ENCODE measurements at places on chromosomes 13 and 19.
A peak's percentile ranks its signal among the peaks of the same experiment; 100 is the strongest.

DNA sequence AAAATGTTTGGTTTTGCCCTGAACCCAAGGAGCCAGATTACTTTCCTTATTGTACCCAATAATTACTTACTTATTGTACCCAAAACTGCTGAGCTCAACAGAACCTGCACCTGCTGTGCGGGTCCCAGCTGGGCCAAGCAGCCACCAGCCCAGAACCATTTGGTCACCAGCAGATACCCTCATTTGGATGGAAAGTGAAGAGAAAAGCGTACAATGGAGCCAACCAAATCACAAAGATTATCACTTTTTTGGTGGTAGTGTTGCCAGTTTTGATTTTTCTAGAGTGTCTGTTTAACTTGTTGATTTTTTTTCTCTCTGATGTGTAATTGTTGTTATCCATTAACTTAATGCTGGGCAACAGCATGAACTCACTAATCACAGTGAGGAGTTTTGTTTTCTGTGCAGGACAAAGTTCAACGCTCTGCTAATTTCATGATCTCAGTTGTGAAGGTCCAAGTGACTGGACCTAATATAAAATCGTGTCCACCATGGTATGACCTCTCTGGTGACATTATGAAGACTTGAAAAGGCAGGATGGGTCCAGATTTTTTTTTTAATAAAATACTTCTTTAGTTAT is 23.8 kb downstream of the SPATA13 start:
- DNase-seq, result no peak

DNA sequence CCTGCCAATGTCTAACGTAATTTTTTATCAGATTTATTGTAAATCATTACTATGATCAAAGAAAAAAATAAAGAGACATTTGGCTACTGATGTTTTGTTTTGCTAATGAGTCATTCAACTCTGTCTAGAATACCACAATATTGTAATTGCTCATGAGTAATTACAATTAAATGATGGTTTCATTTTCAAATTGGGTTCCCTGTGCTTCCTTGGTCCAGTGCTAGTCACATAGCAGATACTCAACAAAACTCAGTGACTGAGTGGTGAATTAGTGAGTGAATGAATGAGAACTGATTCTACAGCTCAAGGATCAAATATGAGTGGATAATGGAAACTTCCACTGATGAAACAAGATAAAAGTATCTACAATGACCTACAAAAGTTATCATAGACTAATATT is 304.7 kb downstream of the POU4F1 start:
- DNase-seq, result no peak

- DNase-seq, result no peak
Observed at GRCh38 chr13:113292021-113292862, 4.8 kb upstream of the LAMP1 start.

DNA sequence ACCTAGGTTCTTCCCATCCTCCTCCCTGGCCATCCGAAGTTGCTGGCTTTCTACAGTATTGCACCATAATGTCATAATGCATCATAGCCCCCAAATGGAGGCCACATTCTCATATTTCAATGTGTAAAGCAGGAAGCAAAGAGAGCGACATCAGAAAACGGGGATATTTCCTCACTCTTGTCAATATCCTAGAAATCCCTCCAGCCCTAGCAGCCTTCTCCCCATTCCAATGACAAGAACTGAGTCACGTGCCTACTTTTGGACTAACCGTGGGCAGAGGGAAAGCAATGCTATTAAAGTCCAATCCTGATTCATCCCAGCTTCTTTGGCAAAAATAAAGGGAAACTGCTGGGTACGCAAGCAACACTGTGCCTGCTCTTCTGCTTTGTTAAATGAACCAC is 4.3 kb upstream of the RAP2A start:
- DNase-seq, result no peak

DNA sequence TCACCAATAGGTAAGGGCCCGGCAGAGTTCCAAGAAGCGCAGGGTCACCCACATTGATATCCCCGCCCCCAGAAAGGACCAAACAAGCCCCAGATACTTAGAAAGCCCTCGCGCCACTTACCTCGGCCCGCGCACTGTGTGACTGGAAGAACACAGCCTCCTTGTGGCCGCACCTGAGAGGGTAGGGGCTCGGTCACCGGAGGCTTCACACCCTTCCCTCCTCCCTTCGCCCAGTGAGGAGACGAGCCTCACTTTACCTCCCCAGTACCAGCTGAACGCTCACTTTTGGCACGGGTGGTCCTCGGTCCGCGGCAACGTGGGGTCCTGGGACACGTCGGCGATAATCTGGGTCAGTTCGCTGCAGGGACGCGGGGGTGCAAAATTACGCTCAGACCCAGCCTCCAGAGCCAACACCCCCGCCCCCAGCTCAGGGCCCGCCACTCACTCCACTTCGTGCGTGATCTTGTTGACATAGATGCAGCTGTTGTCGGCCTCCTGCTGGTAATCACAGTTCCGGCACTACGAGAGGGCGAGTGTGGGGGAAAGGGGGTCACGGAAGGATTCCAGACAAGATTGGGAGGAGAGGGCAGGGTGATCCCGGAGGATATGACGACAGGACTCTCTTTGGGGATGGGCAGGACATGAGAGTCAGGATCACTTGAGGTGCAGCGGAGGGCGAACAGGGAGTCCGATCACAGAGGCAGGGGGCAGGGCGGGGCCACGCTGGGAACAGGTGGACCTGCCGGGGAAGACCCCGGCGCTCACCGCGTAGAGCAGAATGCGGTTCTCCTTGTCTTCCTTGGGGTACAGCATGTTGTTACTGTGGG is 568 bp downstream of the POLR2I start:
- no peak for DNase-seq

DNA sequence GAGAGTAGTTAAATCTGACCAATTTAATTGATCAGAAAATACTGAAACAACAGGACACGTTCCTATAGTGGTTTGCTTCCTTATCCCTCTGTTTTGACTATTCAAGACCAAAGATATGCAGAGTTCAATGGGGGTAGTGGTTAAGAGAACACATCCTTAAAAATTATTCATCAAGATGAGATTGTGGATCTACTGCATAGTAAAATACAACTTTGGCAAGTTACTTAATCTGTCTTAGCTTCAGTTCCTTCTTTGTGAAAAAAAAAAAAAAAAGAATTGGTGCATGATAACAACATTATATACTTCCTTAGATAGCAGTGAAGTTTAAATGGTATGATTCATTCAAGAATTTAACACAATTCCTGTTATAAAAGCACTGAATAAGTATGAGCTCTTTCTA is 552.1 kb downstream of the DCT start:
- no peak for DNase-seq

GRCh38 chr13:85853161-85853894 is 54.1 kb upstream of the SLITRK6 start:
- no peak for DNase-seq

- no peak for DNase-seq
Observed at GRCh38 chr19:33580026-33580644, 41.6 kb upstream of the CHST8 start.

DNA sequence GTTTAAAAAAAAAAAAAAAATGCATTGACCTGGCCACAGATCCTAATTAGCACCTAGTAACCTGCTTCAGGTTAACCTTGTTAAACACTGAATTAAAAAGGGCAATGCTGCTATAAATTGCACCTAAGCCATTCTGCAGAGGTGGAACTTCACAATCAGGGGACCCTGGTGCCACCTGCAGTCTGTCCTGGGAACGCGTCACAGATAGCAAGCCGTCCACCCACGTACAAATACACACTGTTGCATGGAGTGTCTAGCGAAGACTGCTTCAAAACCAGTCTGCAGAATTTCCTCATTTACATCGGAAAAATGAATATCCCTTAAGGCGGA is 169.3 kb downstream of the COL4A1 start:
- no peak for DNase-seq

GRCh38 chr13:71864094-71864985 is 2.7 kb downstream of the DACH1 start:
- DNase-seq, result no peak

DNA sequence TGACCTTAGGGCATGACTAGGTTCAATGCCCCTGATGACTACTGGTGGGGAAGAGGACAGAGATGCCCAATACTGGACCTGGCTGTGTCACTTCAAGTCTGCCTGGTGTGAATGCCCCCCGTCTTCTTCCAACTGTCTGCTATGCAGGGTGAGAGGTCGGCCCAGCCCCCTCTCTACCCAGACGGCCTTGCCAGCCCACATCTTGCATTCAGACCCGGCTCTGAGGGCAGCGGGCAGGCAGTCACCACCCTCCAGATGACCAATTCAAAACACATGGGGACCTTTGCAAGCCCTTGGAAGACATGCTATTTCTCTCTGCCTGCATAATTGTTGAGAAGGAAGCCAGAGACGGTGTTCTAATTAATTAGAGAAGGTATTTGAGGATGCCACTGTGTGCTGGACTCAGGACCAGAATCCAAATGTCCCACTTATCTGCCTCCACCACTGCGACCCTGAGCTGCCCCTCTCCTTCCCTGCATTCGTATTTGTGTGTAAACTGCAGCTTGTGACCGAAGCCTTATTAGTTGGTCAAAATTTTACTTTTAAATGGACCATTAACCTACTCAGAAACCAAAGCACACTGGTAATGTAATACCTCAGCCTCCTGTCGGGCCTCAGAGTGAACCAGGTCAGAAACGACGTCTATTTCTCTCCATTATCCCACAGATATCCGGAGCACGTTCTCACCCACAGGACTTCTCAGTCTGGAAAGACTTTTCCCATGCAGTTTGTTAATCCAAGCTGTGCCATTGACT is 407.0 kb downstream of the ZNF536 start:
- no peak for DNase-seq

DNA sequence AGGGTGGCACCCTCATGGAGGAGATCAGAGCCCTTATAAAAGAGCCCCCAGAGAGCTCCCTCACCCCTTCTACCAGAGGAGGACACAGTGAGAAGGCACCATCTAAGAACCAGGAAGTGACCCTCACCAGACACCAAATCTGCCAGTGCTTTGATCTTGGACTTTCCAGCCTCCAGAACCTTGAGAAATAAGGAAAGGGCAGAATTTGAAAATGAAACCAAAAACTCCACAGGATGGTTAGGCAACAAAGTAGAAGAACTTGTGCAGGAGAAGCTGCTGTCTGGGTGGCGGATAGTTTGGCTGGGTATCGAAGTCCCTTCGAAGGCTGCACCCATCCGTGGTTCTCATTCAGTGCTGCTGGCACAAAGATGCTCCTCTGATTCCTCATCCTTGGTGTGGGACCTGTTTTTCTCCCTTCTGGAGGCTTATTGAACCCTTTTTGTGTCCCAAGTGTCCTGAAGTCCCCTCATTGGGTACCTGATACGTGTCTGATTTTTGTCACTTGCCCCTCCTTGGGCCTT is 130.8 kb downstream of the KDM4B start:
- DNase-seq, result no peak

GRCh38 chr13:58119804-58120203 is 488.3 kb downstream of the PCDH17 start:
- DNase-seq, result no peak

DNA sequence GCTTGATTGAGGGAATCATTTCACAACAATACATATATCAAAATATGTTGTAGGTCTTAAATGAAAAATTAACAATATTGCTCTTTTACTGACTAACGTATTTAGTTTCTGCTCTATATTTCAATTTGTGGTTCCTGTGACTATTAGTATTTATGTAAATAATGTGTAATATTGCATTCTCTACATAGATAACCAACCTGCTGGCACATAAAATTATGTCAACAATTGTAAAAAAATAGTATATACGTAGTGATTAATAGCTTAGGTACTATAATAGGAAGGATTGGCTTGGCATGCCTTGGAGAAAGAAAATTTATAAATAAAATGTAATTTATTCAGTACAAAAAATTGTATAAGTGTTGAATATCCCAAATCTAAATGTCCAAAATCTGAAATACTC is 1336.1 kb downstream of the PCDH9 start:
- DNase-seq, result no peak

DNA sequence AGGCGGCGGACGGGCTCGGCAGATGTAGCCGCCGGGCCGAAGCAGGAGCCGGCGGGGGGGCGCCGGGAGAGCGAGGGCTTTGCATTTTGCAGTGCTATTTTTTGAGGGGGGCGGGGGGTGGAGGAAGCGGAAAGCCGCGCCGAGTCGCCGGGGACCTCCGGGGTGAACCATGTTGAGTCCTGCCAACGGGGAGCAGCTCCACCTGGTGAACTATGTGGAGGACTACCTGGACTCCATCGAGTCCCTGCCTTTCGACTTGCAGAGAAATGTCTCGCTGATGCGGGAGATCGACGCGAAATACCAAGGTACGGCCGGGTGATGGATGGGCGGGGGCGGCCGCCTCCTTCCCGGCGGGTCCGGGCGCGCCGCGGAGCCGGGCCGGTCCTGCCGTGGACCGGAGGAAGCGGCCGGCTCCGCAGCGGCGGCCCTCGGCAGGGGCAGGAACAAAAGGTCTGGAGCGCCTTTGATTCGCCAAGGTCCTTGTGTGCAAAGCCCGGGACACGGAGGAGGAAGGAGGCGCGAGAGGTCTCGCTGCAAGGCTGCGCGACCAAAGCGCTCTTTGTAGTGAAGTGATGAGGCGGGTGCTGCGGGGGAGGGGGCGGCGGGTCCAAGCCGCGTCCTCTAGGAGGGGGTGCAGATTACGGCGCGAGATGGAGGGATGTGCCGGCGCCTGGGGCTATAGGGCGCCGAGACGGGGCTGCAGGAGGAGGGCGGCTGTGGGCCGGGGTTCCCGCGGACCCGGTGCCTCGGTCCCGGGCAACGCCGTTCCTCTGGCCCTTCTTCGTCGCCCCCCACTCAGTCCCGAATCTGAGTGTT is 689 bp downstream of the ING1 start:
- peak; percentile 54 for DNase-seq

DNA sequence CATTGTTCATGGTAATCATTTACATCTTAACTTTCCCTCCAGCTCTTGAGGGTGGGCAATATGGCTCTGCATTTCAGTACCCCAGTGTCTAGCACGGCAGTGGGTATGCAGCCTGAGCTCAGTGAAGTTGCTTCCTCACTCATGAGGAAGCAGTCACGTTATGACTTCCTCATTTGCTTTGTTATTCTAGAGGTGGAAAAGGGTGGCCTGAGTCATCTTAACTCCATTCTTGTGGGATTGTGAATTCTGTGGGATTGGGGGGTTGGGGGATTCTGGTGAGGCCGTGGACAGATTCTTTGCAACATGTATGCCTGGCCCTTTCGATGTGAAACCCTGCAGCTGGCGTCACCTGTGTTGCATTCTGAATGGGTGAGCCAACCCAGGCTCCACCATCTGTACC is 406.7 kb upstream of the ZNF507 start:
- DNase-seq, result no peak

DNA sequence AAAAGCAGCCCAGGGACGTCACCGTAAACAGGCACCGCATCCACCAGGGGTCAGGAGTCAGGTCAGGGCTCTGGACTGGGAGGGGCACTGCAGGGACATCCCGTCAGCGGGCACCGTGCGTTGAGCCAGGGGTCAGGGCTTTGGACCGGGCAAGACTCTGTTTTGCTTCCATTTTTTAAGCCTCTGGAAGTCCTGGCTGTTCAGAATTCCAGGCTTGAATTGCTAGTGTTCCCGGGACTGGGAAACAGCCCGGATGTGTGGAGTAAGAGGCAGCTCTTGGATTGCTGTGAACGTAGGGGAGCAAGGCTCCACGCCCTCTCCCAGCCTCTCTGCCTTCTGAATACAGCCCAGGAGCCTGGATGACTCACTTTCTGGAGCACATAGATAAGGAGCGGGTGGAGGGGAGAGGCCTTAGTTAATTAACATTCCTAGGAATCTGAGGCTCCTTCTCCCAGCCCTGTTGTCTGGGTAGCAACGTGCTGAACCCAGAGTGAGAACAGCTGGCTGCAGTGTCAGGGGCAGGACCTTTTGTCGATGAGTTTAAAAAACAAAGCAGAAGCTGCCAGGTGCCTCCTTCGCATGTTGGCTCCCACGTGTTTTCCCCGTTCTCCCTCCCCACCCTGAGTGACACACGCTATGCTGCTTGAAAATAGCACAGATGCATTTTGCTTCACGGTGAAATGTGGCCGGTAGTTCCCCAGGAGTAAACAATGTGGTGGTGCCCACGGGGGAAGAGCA is 21.9 kb downstream of the ATP11A start:
- DNase-seq, result no peak
